Osteocyte (in vitro differentiated cells): ENCODE measurements at places on chromosomes 1 and 21. TPM values are rescaled to one million over a fixed set of nuclear protein-coding genes. Genes with fewer than 3 reads are reported as not detected.
A peak's percentile ranks its signal among the peaks of the same experiment; 100 is the strongest.

DNA sequence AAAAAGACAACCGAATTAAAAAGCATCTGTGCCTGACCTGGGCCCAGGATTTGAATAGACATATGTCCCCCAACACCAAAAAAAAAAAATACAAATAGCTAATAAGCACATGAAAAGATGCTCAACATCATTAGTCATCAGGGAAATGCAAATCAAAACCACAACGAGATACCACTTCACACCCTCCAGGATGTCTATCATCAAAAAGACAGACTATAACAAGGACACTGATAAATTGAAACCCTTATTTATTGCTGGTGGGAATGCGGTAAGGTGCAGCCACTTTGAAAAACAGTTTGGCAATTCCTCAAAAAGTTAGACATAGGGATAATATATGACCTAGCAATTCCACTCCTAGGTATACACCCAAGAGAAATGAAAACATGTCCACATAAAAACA lies 72.3 kb upstream of the CAMK1G start:
- DNase-seq, result no peak

DNA sequence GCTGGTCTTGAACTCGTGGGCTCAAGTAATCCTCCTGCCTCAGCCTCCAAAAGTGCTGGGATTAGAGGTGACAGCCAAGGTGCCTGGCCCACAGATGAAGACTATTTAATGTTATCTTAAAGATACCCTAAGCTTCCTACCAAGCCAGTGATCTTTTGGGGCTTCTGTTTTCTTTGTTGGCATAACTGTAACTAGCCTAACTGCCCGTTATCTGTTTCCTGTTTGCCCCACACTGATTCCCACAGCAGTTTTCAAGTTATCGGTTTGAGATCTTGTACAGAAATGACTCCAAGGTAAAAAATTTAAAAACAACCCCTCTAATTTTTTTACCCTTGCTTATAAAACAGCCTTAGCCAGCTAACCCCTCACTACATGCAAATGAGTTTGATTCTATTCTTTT lies 12.4 kb downstream of the SELL start:
- no peak for DNase-seq

- DNase-seq, result no peak
Measured at GRCh38 chr1:200850554-200850953, 22.2 kb upstream of the GPR25 start.

- DNase-seq, result no peak
Measured at GRCh38 chr1:76267631-76268030, 193.1 kb downstream of the ST6GALNAC3 start.

GRCh38 chr1:27393641-27394281 lies 1.3 kb downstream of the GPR3 start:
- DNase-seq, result no peak

- DNase-seq, result no peak
Measured at GRCh38 chr1:219876798-219877209, 51.6 kb downstream of the SLC30A10 start.

GRCh38 chr1:228721407-228721806 lies 13.9 kb upstream of the RHOU start:
- DNase-seq, result no peak

DNA sequence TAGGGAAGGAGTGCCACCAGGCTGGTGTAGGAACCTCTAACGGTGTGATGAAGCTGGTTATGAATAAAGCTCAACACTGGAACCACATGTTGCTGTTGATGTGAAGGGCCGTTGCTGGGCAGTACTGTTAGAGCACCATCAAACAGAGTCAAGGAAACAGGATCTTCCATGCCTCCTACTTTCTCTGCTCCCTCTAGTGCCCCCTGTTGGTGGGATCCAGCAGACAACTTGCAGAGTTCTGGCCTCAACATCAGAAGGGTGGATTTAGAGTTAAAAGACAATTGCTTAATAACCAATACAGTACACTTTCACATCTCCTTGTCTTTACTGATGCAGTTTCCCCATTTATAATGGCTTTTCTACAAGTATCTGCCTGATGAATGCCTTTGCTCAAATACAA lies 336.4 kb downstream of the NTNG1 start:
- no peak for DNase-seq

DNA sequence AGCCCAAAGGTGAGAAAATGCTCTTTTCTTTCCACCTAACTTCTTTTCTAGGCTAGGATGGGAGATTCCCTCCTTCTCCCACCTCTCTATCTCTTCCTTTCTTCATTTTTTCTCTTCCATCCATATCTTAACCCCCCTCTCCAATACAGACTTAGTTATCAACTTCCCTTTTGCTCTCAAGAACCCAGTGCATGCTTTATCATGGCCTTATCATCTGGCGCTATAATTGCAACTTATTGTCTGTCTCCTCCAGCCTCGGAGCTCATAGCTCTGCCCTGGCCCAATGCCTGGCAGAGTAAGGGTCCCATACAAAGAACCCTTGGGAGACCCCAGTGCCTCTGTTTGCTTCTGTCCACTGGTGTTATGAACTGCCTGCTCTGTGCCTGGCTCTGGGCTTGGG lies 71.0 kb upstream of the NFASC start:
- no peak for DNase-seq

GRCh38 chr1:218369688-218370511 lies 24.8 kb downstream of the TGFB2 start:
- no peak for DNase-seq

GRCh38 chr1:235882816-235883215 lies 16.1 kb upstream of the LYST start:
- DNase-seq, result peak; percentile 51

DNA sequence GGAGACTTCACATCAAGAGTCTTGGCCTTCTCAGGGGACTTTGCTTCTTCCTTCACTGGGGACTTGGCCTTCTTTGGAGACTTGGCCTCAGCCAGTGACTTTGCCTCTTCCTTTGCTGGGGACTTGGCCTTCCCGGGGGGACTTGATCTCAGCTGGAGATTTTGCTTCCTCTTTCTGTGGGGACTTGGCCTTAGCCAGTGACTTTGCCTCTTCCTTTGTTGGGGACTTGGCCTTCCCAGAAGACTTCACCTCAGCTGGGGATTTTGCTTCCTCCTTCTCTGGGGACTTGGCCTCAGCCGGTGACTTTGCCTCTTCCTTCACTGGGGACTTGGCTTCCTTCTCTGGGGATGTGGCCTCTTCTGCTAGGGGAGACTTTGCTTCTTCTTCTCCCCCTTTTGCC lies 13.5 kb upstream of the CD2 start:
- DNase-seq, result no peak

GRCh38 chr1:3922851-3923250 lies 22.8 kb upstream of the C1orf174 start:
- DNase-seq, result no peak

DNA sequence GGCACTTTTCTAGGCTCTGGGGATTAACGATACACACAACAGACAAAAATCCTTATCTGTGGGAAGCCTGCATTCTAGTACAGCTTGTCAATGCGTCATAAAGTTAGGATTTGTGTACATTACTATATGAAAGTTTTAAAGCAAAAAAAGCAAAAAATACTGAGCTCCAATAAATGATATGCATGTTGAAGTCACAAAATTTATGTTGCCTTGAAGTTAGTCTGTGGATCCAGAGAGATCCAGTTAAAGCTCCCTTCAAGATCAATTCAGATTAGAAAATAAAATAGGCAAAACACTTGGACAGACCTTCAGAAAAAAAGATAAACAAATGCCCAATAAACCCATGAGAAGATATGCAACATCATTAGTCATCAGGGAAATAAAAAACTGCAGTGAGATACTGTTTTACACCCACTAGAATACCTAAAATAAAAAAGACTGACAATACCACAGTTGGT lies 33.1 kb upstream of the KCNQ4 start:
- no peak for DNase-seq

- DNase-seq, result no peak
Measured at GRCh38 chr1:119447344-119448126, 32.6 kb downstream of the HSD3B2 start.

DNA sequence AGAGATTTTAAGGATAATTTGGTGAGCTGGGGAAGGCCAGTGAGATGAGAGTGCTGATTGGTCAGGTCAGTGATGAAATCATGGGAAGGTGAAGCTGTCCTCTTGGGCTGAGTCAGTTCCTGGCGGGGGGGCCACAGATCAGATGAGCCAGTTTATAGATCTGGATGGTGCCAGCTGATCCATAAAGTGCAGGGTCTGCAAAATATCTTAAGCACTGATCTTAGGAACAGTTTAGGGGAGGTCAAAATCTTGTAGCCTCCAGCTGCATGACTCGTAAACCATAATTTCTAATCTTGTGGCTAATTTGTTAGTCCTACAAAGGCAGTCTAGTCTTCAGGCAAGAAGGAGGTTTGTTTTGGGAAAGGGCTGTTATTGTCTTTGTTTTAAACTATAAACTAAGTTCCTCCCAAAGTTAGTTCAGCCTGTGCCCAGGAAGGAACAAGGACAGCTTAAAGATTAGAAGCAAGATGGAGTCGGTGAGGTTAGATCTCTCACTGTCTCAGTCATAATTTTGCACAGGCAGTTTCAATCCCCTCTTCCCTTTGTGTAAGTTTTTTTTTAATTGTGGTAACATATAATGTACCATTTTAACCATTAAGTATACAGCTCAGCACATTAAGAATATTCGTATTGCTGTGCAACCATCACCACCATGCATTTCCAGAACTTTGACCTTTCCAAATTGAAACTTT lies 39.4 kb downstream of the PTAFR start:
- DNase-seq, result no peak

DNA sequence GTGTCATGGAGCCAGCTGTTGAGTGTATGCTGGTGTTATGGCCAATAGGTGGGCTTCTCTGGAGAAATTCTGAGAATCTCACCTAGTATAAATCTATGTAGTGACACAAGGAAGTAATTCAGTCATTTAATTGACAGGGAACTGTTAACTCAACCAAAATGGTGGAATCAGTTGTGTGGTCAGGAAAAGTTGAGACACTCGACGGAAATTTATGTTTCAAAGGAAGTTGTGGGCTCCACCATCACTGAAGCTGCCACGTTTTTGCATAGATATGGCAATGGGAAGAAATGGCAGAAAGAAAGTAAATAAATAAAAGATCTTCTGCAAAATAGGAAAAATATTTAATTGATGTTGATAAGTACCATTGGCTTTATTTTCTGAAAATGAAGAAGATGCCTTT lies 84.5 kb downstream of the ATP6V1G3 start:
- DNase-seq, result no peak

DNA sequence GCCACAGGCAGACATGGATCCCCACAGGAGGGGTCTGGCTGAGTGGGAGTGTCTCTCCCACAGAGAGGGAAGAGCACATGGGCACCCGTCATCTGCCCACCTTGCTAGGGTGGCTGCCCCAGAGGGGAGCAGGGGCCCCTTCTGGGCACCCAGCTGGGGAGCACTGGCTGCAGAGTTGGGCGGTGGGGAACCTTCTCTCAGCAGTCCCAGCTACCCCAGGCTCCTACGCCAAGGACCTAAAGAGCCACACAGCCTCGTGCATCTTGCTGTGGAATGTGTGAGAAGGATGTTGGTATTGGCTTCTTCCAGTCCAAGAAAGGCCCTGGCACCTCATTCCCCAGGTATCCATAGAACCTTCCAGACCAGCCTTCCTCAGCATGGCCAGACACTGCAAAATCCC lies 250.6 kb upstream of the VAMP3 start:
- no peak for DNase-seq

GRCh38 chr1:220748089-220748934 lies at the start of gene MTARC2:
MTARC2 (plus strand) TSS chr1:220748322; CDS start chr1:220748532, 210 bp downstream.
- peak; percentile 88 for DNase-seq

- no peak for DNase-seq
Measured at GRCh38 chr1:178470411-178470960, 26.3 kb downstream of the CLEC20A start.

GRCh38 chr1:159090286-159091179 lies 14.0 kb upstream of the AIM2 start:
- no peak for DNase-seq

DNA sequence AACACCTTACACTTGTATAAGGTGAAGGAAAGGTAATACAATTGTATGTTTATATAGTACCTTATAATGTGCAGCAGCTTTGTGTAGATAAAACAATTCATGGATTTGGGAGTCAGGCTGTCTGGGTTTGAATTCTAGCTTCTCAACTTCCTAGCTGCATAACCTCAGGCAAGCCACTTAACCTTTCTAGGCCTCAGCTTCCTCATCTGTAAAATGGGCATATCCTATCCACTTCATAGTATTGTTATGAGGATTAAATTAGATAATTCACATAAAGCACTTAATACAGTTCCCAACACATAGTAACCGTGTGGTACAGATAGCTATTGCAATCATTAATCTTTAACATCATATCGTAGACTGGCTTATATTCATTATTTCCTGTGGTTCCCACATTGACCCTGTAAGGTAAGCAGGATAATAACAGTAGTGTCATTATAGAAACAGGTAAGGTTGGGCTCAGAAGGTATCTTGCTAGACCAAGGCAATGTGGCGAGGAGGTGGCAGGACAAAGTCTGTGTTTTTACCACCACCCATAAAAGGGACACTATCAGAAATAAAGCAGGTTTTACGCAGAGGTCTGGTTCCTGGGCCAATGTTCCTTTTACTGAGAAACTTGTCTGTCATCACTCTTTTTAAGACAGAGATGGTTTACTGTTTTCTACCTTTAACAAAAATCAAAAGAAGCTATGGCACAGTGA lies 334.1 kb downstream of the RRAGC start:
- no peak for DNase-seq

DNA sequence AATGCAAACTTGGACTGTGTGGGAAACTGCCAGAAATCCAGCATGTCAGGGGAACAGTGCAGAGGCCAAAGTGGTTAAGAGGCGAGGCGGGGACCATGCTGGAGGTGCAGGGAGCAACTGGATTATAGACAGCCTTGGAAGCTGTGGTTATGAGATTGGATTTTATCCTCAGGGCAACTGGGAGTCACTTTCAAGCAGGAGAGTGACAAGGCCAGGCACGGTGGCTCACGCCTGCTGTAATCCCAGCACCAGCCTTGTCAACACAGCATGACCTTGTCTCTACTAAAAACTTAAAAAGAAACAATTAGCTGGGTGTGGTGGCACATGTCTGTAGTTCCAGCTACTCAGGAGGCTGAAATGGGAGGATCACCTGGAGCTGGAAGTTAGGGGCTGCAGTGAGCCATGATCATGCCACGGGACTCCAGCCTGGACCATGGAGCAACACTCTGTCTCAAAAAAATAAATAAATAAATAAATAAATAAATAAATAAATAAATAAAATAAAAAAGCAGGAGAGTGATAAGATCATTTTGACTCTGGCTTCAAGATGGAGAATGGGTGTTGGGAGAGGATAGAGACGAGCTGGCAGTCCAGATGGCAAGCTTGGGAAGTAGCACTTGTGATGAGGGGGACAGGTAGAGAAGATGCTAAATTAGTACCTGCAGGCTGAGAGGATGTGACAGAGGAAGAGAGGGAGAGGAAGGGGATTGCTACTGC lies 3.5 kb downstream of the HAPLN2 start:
- DNase-seq, result no peak

GRCh38 chr1:85151446-85151845 lies 49.4 kb downstream of the SYDE2 start:
- DNase-seq, result no peak

Gene TMEM53
- total RNA-seq, result 6.6 and 7.6 TPM in 2 replicates

Gene PEAR1
- 27.4 and 28.2 TPM in 2 replicates for total RNA-seq

Gene S100A8
- not detected in 2 replicates for total RNA-seq

Gene YOD1
- total RNA-seq, result 4.6 and 4.8 TPM in 2 replicates

Gene BEND5
- 1.5 and 1.7 TPM in 2 replicates for total RNA-seq

Gene NEK2
- total RNA-seq, result 3.9 and 4.4 TPM in 2 replicates

Gene HES2
- not detected in 2 replicates for total RNA-seq
